ENCODE measurements at places on chromosomes 1 and 21.

DNA sequence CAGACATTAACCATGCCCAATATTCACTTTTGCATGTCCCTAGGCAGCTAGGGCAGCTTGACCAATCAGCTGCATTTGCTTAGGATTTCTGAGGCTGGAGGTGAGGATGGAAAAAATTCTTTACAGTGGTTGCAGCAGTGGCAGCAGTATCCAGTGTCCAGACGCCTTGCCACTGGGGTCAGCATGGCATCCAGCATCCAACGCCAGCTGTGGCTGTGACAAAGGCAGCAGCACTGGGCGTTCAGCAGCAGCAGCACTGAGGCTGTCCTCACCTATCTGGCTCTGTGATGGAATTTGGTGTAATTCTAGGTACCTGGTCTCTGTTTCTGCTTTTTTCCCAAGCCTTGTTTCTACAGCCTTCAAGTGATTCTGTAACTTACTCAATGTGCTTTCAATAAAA is 15.5 kb downstream of the RHBDL2 start:
- DNase-seq, result no peak

DNA sequence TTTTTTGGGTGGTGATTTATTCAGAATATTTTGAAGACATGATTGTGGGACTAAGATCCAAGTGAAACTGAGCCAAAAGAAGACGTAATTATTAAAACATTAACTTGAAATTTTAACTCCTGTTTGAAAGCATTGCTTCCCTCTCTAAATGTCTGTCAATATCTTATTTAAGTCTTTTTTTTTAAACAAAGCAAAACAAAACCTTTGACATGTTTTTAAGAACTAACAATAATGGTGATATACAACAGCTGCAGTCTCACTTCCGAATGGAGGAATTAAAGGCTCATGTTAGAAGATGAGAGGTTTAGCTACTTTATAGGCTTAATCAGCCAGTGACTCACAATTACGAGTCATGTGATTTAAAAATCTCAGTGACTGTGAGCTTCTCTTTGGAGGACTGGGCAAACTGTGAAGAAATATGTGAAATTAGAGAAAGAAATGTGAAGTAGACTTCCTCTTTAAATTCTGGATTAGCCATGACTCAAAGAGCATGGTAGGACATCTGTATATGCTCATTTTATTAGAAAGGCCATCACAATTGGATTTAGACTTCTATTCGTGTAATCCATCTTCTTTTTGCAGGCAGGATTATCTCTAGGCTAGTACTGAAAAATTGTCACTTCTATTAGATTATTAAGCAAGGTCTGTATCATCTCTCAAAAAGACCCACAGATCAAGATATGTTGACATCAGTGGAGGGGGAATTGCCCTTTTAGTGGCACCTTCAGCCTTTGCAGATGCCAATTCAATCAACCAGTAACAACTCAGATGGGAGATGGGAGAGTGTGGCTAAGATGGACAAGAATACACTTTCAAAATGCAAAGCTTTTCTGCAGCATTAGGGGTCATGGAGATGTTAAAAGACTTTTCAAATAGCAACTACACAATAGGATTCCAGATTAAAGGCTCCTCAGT is 28.7 kb downstream of the KCNA3 start:
- no peak for DNase-seq

DNA sequence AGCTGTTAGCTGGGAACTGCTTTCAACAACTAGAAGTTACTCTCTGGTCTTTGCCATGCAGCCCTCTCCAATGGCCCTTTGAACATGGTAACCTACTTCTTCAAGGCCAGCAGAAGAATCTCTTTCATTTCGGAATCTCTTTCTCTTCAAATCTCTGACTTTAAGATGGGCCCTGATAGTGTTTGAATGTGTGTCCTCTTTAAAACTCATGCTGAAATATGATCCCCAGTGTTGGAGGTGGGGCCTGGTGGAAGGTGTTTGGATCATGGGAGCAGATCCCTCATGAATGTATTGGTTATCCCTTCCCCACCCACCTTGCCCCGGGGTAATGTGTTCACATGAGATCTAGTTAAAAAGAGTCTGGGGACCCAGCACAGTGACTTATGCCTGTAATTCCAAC is 54.5 kb upstream of the SOX13 start:
- DNase-seq, result no peak

DNA sequence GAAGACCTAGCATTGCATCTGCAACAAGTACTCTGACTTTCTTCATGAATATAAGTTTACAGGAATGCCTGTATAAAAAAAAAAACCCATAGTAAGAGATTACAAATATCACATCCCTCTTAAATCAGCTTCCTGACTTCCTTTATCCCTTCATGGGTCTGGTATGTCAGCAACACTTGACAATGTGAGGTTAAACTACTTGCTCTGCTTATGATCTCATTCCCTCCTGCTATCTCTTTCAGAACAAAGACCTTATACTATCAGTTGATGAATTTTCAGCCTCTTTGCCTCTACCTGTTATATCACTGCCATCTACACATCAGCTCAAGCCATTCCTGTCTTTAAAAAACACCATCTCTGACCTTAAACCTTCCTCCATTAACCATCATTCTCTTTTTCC is 130.9 kb upstream of the SAMSN1 start:
- no peak for DNase-seq

GRCh38 chr21:38879912-38880576 is 74.3 kb downstream of the ETS2 start:
- no peak for DNase-seq

DNA sequence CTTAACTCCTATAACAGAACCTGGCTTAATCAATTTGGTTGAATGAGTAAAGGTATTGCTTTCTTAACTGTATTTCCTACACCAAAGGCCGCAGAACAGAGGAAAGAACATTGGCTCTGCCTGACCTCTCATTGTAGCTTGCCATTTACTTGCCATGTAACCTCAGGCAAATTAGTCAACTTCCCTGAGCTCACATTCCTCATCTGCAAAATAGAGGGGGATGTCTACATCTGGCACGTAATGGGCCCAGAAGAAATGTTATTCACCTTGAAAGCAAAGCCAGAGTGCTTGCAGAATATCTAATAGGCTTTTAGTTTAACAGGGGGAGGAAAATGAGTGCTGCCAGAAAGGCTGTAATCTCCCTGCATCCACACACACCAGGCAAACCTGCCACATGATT is 44.3 kb downstream of the LAMC2 start:
- DNase-seq, result peak; percentile 31

DNA sequence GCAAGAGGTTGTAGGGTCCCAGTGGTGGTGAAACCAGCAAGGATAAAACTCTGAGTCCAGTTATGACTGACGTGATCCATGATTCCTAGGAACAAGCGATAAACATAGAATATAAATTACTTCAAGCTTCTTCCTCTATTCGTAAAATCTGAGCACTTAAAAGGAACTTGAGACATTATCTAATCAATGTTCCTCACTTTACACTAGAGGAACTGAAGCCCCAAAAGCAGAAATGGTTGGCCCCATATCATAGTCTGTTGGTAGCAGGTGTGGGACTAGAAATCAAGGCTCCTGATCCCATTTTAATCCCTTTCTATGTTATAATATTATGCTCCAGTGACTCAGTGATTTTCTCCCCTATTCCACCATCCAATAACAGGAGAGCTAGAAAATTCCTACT is 21.9 kb upstream of the MNDA start:
- no peak for DNase-seq

GRCh38 chr1:3251807-3252428 is 182.9 kb downstream of the PRDM16 start:
- peak; percentile 2 for DNase-seq

DNA sequence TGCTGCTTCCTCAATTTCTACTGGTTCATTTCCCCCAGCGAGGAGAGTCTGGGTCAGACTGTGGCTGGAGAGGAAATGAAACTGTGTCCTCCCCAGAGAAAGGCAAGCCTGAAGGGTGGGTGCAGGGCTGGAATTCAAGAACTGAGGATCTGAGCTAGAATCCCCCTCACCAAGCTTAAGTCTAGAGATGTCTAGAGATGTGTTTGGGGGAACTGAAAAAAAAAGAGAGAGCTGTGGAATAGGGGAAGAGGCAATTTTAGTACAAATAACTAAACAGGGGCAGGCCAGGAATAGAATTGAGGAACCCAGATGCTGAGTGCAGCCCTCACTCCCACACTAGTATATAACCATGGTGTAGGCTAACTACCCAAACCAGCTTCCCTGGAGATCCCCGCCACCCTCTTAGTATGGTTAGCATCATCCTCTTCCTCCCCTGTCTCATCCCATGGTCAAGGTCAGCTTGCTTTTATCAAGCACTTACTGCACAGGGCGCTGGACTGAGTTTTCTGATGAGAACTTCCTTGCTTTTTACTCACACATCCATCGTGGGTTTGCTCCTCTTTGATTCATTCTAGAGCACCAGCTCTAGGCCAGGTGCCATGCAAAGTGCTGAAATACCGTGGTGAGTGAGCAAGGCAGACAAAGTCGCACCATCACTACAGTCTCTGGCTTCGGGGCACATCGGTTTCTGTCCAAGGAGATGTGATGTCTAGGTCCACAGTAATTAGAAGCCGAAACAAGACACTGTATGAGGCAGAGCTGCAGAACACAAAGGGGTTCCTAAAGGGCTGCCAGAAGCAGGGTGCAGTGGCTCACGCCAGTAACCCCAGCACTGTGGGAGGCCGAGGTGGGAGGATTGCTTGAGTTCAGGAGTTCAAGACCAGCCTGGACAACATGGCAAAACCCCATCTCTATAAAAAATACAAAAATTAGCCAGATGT is 112.9 kb upstream of the IPO9 start:
- DNase-seq, result no peak

GRCh38 chr1:149917571-149918144 is at the start of gene SV2A:
Gene SV2A (minus strand): TSS chr1:149917844. CDS start chr1:149913840, 4,004 bp downstream.
- DNase-seq, result peak; percentile 91

DNA sequence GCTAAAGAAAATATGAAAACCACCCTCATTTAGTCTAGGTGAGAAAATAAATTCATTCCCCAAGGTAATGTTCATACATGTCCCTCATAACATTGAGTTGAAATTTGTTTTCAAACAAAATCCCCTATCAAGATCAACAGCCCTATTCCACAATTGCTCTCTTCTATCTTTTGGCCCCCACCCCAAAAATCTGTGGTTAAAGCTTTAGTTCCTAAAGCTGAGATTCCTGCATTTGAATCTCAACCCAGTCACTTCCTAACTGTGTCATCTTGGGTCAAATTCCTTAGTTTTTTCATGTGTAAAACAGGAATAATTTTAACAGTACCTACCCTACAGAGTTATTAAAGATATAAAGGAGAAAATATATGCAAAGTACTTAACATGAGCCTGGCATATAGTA is 22.0 kb downstream of the KIAA0319L start:
- DNase-seq, result no peak

- DNase-seq, result no peak
These were observed 52.5 kb upstream of the DMRTB1 start for GRCh38 chr1:53406551-53407235.

- no peak for DNase-seq
These were observed 598.2 kb downstream of the MATN1 start for GRCh38 chr1:30125021-30125820.

GRCh38 chr1:95002164-95002539 is 70.6 kb downstream of the ALG14 start:
- peak; percentile 1 for DNase-seq

GRCh38 chr1:151611832-151612500 is at the start of gene SNX27:
Gene SNX27 (plus strand): TSS chr1:151612050. CDS start chr1:151612202, 152 bp downstream.
- peak; percentile 98 for DNase-seq

GRCh38 chr1:179588425-179589024 is 3.1 kb upstream of the TDRD5 start:
- DNase-seq, result no peak

DNA sequence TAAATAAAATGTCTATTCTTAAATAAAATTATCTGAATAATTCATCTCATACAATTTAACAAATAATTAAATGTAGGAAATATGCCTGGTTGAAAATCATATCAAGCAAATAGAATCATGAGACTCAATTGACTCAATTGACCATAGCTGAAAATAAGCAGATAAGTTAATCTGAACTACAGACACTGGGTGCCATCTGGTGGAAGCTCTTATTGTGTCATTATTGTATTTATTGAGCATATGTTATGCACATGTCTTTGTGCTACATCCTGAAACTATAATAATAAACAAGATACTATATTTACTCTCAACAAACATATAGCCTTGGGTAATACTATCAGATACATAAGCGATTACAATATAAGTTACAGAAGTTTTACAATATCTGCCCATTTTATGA is 41.0 kb downstream of the BRINP3 start:
- DNase-seq, result peak; percentile 67

- DNase-seq, result peak; percentile 86
These were observed 72.6 kb upstream of the ROR1 start for GRCh38 chr1:63701187-63701586.

GRCh38 chr1:213761845-213762407 is 225.8 kb upstream of the PROX1 start:
- no peak for DNase-seq

GRCh38 chr1:193184776-193185175 is 1.6 kb downstream of the B3GALT2 start:
- no peak for DNase-seq

GRCh38 chr1:169925505-169926482 is 32.1 kb upstream of the SCYL3 start:
- DNase-seq, result no peak

GRCh38 chr1:113103048-113103447 is 30.1 kb downstream of the LRIG2 start:
- DNase-seq, result no peak

DNA sequence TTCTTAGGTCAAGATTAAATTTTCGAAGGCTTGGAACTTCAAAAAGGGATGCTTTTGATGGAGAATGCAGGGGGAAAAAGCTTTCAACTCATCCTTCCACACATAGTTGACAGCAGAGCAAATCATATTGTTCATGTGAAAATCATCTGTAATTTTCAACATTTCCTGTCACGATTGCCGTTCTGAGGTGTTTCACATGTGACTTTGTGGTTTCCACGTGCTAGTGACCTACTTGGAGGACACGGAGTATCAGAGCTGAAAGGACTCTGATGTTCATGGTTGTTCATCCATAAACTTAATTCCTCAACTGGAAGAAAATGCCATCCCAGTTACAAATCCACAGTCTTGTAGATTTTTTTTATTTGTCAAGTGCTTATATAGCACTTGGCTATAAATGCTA is 79.1 kb downstream of the ZP4 start:
- DNase-seq, result no peak

GRCh38 chr21:28540514-28540913 is 452.2 kb downstream of the LTN1 start:
- DNase-seq, result no peak

GRCh38 chr1:33190701-33191100 is 8.9 kb upstream of the TRIM62 start:
- peak; percentile 1 for DNase-seq

- no peak for DNase-seq
These were observed 30.8 kb downstream of the CAPZB start for GRCh38 chr1:19454265-19455146.

DNA sequence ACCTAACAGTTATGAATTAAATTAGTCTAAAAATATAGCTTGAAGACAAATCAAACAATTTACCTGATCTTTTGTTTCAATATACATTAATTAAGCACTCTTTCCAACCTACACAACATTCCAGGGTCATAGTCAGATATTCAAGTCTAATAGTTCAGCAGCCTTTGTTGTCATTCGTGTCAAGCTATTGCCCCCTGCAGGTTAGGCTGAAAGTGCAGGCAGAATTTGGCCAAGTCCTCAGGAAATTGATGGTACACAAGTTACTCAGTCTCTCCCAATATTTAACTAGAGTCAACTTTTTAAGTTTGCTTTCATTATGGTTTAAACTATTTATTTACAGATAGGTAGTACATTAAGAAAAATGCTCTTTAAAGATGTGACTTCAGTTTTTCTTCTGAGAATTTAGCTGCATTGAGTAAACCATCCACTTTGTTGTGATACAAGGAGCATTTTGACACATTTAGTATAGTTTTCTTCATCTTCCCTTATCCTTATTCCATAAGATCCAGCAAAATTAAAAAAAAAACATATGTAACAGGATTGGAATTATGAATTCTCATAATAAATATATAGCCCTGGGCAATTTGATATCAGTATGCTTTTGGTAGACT is 130.3 kb upstream of the DPYD start:
- peak; percentile 73 for DNase-seq
